ENCODE measurements at places on chromosomes 16 and 17.

GRCh38 chr17:33192951-33193911 lies 99.9 kb downstream of the ASIC2 start:
- DNase-seq: no peak

- DNase-seq: no peak
Observed at GRCh38 chr16:56347166-56347565, 78.2 kb downstream of the AMFR start.

- no peak for DNase-seq
Observed at GRCh38 chr16:959232-960040, 11.3 kb downstream of the LMF1 start.

DNA sequence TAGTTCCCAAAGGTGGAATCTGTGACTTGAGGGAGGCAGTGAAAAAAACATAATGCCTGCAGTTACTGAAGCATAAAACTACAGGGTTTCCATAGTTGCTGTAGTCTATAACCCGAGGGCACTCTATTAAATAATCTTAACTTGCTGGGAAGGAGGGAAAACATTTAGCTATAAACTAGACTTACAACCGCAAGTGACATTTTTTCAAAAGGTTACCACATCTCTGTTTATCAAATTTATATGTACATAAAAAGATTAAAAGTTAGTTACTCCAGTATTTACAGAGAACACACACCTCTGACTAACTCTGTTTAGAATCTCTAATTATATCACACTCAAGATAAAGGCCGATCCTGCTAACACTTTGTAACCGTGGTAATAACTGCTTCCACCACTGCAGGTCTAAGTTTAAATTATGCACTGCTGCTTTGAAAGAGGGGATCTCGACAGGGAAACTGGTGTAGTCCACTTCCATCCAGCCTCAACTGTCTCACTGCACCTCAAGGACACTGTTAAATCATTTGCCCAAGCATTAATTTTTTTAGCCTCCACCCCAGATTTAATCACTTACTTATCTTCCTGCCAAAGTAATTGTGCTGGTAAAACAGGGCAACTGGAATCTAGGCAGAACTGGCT lies 14.6 kb downstream of the KCNJ16 start:
- DNase-seq: no peak

- DNase-seq: no peak
Observed at GRCh38 chr16:48556913-48557351, 53.0 kb downstream of the N4BP1 start.

- DNase-seq: no peak
Observed at GRCh38 chr16:12503191-12503590, 300.5 kb downstream of the CPPED1 start.

GRCh38 chr17:7915179-7915610 lies 894 bp downstream of the RNF227 start:
- DNase-seq: no peak

DNA sequence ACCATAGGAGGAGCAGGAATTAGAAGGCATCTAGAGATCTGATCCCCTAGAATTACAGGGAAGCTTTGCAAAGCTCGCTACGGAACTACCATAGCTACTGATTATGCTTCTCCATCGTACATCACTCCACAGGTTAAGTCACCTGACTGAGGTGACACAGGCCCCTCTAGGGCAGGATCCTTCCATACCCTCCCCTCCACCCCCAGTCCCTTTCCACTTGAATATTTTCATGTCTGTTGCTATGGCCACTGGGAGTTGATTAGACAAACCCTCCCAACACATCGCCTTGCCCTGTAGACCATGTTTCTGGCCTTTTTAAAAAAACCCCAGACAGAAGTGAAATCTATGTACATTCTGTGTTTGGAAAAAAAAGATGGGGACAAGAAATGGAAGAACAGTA lies 287.1 kb downstream of the SOX9 start:
- DNase-seq: no peak

DNA sequence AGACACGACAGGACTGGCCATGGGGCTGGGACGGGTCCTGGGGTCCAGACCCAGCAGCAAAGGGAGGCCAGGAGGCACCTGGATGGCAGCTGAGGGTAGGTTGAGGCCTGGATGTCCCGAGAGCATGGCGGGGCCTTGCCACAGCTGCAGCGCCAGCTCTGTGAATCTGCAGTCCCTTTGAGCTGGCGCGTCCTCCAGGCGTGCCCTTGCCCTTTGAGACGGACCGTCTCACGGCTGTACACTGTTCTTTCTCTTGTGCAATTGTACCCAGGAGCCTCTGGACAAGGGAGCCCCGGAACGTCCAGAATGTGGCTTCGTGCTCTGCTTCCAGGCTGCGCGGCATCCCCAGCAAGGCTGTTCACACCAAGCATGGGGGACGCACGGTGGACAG lies 69.5 kb upstream of the CIBAR2 start:
- no peak for DNase-seq

DNA sequence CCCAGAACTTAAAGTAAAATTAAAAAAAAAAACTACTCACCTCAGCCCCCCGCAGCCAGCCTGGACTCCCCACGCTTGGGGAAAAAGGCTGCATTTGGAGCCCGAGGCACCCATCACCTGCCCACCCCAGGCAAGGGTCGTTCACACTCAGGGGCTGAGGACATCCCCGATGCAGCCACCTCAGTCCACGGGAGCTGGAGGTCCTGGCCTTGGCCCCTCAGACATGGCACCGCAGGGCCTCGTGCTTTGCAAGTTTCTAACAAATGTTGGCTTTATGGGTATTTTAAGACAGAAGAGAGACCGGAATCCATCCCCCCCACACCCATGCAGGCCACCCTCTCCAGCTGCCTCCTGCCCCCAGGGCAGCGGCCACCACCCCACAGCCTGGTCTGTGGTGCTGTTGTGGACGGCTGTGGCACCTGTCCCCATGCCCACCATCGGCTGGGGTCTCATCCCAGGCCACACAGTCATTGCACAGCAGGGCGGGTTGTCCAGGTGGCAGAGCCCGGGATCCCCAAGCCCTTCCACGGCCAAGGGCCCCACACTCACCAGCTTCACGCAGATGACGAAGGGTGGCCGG lies 116.4 kb upstream of the ZNF750 start:
- no peak for DNase-seq

- DNase-seq: no peak
Observed at GRCh38 chr17:10429421-10430045, 7.8 kb upstream of the MYH8 start.
